ENCODE measurements at places on chromosomes 7 and 10. TPM values are rescaled to one million over a fixed set of nuclear protein-coding genes. Genes with fewer than 3 reads are reported as not detected.

The NUB1 gene
- total RNA-seq, result 18.1 TPM

GRCh38 chr10:5805711-5806110 is 7.5 kb downstream of the GDI2 start:
- DNase-seq, result no peak

- DNase-seq, result no peak
Measured at GRCh38 chr10:128645486-128645885, 519.3 kb upstream of the MKI67 start.

DNA sequence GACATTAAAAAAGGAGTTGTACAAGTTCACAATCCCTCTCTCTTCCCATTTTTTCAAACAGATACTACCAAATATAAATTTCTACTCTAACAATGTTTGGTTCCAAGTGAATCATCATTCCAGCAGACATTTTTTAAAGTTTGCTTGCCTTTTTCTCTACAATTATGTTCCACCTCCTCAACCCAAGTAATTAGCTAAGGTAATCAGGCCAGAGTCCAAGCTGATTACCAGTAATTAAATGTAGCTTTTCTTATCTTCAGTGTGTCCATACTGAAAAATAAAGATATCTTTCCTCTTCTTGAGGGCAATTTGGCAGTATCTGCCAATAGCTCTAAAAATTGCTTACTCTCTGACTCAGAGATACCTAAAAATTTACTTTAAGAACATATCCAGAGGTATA is 126.0 kb downstream of the ITGB8 start:
- no peak for DNase-seq

Data from esophagus squamous epithelium (tissue), 5 donors.